Activated CD4-positive, alpha-beta T cell treated with anti-CD3 and anti-CD28 coated beads for 4 hours (primary cell): ENCODE measurements at places on chromosomes 13 and 19.

GRCh38 chr19:5578097-5578846 lies 10.5 kb upstream of the TINCR start:
- DNase-seq: peak; percentile 65

GRCh38 chr19:31139871-31140505 lies 209.2 kb downstream of the TSHZ3 start:
- no peak for DNase-seq

DNA sequence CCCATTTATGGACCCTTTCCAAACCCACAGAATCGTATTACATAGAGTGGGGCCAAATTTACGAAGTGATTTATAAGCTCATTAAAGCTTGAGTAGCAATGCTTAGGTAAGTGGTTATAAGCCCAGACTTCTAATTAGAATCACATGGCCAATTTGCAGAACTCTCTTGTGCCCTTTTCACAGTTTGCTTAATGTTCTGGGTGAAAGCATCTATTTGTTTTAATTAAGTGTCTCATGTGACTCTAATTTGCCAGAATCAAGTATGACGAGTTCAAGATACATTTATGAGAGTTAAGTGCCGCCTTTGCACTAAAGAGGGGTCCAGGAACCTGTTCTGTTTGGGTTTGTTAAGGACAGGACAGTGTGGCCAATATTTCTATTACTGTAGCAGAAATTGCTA lies 46.0 kb upstream of the ZNF681 start:
- DNase-seq: no peak

DNA sequence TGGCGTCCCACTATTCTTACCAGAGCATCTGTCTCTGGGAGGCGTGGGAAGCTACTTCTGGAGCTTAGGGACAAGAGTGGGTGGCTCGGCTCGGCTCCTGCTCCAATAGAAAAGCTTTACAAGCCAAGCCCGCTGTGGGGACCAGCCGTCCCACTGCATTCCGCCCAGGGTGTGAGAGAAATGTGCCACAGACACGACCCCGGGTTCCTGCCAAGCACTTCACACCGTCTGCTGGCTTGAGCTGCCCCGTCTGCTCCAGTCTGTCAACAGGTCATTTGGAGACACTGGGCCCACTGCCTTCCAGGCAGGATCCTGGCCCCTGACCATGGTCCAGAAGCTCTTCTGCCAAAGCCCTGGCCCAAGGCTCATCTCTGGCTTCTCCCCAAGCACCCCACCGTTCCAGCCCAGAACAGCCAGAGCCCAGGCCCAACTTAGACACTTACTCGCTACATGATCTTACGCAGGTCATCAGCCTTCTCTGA lies 6.5 kb upstream of the FKRP start:
- DNase-seq: no peak

DNA sequence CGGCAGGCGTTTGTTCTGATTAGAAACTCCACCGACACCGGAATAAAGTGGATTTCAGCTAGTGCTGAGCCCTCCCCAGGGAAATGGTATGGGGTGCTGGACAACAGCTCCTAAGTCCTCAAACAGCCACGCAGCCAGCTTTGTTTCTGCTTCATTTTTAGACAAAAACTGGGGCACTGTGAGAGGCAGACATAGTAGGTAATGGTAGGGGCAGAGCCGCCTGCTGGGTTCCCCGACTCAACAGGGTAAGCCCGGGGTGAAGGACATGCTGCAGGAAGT lies 39.7 kb downstream of the CARS2 start:
- no peak for DNase-seq

- no peak for DNase-seq
Observed at GRCh38 chr19:19345232-19345631, 24.6 kb downstream of the MAU2 start.

DNA sequence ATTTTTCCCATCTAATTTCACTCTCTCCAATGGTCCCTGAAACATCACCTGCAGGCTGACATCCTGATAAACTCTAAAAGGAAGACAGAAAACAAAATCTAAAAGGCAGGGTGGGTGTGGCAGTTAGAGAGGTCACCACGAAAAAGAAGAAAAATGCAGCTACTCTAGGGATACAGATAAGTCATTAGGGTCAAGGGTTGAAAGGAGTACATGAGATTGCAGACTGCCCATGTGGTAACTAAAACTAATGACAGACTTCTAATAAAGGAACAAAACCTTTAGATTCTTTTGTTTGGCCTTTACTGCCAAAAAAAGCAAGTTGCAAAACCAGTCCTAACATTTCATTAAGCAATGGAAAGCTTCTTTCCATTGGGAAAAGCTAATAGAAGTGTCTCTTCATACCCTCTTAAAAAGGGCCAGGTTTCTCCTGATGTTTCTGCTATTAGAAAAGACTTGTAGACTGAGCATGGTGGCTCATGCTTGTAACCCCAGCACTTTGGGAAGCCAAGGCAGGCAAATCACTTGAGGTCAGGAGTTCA lies 31.0 kb downstream of the THSD1 start:
- DNase-seq: no peak

- peak; percentile 83 for DNase-seq
Observed at GRCh38 chr19:46713781-46714443, 3.0 kb downstream of the PRKD2 start.
